ENCODE measurements at places on chromosomes 7 and 10.

- DNase-seq = no peak
Observed at GRCh38 chr7:137895301-137896221, 48.8 kb upstream of the DGKI start.

DNA sequence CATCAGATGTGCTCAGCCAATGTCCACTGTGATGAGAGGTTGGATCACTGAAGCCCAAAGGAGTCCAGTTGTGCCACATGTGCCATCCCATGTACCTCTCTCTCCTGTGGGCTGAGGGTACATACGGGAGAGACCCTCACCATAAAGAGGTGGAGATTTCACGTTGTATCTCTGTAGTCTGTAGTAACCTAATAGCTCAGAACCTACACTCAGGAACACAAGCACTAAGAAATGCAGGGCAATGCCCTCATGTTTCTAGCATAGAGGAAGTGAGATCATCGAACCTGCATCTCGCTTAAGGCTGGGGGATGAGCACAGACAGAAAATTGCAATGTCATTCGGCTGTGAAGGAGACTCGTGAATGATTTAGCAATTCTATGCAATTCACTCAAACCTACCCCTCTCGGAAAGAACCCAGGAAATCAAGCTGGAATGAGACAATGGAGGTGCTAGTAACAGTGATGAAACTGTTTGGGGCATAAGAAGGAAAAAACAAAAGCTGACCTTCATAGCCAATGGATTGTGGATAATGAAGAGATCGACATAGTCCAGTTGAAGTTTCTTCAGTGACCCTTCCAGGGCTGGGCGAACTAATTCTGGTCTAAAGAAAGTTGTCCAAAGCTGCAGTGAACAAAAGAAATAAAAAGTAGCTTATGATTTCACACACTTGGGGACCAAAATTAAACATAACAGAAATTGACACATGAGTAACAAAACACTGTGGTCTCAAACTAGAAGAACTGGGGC is 80.3 kb upstream of the UCN3 start:
- peak; percentile 66 for DNase-seq

DNA sequence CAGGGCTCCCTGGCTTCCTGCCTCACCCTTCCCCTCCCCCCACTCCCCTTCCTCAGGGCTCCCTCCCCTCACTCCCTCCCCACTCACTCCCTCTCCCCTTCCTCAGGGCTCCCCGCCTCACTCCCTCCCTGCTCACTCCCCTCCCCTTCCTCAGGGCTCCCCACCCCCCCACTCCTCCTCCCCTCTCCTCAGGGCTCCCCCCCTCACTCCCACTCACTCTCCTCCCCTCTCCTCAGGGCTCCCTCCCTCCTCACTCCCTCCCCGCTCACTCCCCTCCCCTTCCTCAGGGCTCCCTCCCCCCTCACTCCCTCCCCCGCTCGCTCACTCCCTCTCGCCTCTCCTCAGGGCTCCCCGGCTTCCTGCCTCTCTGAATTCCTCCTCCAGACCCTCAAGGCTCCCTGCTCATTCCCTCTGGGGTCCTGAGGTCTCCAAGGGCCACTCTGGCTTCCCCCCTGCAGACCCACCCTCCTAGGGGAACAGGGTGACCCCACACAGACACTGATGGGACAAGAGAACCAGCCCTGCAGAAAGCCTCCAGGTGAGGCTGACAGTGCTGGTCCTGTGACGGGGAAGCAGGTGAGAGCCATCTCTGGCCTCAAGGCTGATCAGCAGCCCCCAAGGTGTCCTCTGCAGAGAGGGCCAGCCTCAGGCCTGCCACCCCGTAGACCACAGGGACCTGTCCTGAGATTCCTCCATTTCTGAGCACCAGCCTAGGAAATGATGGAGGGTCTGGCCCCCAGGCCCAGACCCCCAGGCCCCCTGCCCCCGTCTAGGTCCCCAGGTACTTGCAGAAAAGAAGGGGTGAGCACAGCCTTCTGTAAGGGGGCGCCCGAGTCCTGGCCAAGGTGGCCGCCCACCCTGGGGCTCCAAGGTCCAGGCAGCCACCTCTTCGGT is 47.2 kb downstream of the PWWP2B start:
- DNase-seq = peak; percentile 74

DNA sequence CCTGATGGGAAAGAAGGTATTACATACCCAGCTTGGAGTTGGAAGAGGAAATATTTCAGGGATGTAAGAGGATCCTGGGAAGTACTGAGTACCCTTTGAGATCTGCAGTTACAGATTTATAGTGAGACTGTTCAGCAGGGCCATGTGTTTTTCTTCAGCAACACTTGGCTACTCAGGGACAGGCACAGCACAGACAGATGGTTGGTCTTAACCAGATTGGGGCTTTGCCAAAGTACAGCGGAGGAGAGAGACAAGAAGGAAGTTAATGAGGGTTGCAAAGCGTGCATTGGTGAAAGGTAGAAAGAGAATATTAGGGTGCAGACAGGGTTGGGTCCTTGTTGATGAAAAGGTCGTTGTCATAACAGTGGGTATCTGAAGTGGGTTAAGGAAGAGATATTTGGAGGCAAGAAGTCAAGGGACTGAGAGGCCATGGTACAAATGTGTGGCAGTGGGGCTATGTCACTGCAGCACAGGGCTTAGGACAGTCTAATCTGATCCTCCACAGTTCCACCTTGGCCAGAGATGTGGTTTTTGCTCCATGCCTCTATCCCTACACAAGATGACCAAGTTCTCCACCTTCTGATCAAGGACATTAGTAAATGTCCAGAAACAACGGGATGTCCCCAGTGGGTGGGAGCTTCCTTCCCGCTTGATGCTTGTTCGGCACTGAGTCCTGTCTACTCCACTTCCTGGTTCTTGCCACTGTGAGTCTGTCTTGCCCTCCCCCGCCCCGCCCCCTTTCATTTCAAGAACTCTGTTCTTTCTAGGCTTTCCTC is 18.9 kb upstream of the DNAJC1 start:
- DNase-seq = no peak

- DNase-seq = no peak
Observed at GRCh38 chr7:108132551-108133265, 2.5 kb upstream of the LAMB4 start.

- DNase-seq = no peak
Observed at GRCh38 chr10:48512861-48513260, 92.0 kb downstream of the ARHGAP22 start.

DNA sequence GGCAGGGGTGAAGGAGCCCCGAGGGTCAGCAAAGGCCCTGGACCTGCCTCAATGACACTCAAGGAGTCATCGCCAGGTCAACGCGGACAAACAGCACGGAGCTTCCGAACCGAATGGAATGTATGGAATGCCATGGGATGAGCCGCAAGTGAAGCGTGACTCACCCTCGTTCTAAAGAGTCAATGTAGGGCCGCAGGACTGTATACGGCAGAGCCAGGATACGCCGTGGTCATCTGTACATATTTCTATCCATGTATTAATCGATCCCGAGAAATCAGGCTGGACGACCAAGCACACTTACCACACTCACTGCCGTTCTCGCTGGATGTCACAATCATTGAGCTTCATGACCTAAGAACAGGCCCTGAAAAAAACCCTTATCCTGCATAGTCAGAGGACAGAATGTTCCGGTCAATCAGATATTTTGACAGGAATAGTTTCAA is 4.3 kb downstream of the SNX8 start:
- DNase-seq = no peak

DNA sequence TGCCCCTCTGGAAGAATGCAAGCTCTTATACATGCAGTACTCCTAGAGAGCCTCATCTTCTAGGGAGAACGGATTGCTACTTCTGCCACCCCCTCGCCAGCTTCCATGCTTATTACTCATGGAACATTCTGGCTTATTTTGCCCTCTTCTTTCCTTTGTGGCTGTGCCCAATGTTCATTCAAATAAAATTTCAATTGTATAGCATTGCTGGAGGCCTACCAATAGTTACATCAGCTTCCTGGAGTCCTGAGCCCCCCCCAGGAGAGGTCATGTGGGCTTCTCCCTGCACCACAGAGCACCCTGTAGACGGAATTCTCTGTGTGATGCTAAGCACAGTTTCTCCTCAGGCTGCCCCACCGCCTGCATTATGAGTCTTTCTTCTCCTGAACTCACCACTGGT is 1094.0 kb downstream of the KCNMA1 start:
- DNase-seq = no peak

DNA sequence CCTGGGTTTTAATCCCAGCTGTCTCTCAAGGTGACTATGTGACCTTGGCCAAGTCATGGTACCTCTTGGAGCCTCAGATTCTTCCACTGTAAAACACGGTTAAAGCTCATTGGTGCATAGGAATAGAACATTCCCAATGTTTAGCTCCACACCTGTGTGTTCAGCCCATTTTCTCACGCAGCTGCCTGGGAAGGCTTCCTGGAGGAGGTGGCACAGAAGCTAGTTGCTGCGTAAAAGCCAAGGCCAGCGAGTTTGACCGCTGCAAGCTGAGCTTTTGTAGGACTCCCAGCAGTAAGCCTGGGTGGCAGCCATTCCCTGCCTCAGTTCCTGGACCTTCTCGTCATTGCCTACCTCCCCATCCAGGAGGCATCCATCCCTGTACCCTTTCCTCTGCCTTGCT is 326.6 kb downstream of the RPS24 start:
- DNase-seq = no peak

- no peak for DNase-seq
Observed at GRCh38 chr7:24885305-24885704, 94.7 kb downstream of the OSBPL3 start.

- DNase-seq = no peak
Observed at GRCh38 chr10:35456153-35456720, 119.9 kb downstream of the CCNY start.
